AG09319 (cell line): ENCODE measurements at places on chromosomes 6 and 20.
A peak's percentile ranks its signal among the peaks of the same experiment; 100 is the strongest.

- no peak for DNase-seq
Measured at GRCh38 chr6:52249078-52249477, 4.8 kb upstream of the IL17F start.

- DNase-seq, result peak; percentile 39
Measured at GRCh38 chr6:155177363-155177961, 86.4 kb upstream of the CLDN20 start.

DNA sequence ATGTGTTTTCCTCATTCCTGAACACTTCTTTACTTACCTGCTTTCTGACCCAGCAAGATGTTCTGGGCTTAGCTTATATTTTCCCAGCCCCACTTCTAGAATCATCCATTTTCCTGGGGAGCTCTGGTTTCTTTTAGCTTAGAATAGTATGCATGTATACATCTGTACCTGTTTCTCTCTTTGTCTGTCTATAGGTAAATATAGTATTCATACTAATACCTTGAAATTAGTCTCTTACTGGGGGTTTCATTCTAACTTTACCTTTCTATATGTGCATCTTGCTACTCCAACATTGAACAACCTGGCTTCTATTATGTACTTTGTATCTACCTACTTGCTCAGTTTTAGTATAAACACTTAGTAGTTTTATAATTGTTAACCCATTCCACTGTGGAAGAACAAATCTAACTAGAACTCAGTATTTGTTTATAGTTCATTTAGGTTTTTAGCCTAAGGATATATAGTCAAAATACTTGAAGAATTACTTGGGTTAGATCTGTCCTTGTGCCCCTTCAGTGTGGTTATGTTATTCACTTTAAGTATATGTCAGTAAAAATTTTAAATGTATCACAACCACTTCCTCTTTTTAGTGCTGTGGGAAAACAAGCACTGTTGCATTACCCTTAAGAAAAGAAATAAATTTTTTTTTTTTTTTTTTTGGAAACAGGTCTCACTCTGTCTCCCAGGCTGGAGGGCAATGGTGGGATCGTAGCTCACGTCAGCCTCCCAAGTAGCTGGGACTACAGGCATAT, 54.0 kb downstream of the ASXL1 start:
- no peak for DNase-seq

DNA sequence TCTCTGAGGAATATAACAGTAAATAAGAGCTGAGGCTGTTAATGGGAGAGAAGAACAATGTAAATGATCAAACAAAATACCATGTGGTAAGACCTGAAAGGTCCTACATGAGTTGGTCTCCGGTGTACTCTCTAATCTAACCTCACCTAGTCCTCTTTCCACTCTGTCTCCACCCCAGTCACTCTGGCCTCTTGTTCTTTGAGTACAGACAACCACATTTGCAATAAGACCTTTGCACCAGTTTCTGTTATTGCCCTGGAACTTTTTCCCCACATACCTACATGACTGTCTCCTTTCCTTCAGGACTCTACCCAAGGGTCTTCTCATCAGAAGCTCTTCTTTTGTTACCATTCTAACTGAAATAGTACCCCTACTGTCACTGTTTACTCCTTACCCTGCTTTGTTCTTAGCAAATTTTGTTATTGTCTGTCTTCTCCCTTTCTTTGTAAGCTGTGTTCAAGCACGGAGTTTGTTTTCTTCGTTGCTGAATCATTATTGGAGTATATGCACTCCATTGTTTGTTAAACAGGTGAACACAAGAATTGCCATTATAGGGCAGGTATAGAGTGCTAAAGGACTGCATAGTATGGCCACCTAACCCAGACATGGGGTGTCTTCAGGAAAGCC, 37.3 kb downstream of the MAPK14 start:
- no peak for DNase-seq

DNA sequence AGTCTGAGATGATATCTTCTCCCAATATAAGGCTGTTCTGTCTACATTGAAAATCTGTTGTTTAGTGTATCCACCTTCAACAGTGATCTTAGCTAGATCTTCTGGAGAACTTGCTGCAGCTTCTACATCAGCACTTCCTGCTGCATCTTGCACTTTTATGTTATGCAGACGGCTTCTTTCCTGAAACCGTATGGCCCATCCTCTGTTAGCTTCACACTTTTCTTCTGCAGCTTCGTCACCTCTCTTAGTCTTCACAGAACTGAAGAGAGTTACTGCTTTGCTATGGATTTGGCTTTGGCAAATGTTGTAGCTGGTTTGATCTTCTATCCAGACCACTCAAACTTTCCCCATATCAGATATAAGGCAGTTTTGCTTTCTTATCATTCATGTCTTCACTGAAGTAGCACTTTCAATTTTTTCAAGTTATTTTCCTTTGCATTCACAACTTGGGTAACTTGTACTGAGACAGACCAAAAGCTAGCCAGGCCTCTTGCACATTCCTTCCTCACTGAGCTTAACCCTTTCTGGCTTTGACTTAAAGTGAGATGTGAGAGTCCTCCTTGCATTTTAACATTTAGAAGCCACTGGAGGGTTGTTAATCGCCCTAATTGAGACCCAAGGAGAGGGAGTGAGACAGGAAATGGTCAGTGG, 110.1 kb downstream of the PREP start:
- DNase-seq, result no peak

DNA sequence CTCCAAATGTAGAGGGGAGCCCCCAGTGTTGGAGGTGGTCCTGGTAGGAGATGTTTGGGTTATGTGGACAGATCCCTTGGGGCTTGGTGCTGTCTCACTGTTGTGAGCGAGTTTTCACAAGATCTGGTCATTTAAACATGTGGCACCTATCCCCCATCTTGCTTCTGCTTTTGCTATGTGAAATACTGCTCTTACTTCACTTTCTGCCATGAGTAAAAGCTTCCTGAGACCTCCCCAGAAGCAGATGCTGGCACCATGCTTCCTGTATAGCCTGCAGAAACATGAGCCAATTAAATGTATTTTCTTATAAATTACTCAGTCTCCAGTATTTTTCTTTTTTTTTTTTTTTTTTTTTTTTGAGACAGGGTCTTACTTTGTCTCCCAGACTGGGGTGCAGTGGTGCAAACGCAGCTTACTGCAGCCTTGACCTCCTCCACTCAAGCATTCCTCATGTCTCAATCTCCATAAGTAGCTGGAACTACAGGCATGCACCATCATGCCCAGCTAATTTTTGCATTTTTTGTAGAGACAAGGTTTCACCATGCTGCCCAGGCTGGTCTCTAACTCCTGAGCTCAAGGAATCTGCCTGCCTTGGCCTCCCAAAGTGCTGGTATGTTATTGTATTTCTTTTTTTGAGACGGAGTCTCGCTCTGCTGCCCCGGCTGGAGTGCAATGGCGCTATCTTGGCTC, 177.1 kb downstream of the ALDH8A1 start:
- DNase-seq, result no peak

GRCh38 chr6:84093441-84094435, 60.2 kb downstream of the MRAP2 start:
- no peak for DNase-seq

- peak; percentile 39 for DNase-seq
Measured at GRCh38 chr6:35391240-35391968, 49.0 kb downstream of the PPARD start.

- no peak for DNase-seq
Measured at GRCh38 chr6:114310053-114310452, 32.8 kb downstream of the HS3ST5 start.

DNA sequence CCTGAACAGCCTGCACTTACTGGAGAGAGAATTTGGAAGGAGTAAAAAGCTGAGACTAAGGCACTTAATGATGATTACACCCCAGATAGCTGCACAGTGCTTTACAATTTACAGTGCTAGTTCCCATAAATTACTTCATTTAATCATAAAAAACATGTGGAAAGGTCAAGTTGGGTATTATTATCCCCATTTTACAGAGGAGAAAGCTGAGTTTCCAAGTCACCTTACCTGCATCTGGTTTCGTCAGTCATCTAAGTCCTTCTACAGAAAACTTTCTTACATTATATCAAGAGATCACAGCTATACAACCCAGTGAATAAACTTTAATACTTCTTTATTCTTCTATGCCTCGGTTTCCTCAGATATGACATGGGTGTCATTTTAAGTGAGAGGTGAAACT, 3.3 kb downstream of the PTPRK start:
- DNase-seq, result no peak

DNA sequence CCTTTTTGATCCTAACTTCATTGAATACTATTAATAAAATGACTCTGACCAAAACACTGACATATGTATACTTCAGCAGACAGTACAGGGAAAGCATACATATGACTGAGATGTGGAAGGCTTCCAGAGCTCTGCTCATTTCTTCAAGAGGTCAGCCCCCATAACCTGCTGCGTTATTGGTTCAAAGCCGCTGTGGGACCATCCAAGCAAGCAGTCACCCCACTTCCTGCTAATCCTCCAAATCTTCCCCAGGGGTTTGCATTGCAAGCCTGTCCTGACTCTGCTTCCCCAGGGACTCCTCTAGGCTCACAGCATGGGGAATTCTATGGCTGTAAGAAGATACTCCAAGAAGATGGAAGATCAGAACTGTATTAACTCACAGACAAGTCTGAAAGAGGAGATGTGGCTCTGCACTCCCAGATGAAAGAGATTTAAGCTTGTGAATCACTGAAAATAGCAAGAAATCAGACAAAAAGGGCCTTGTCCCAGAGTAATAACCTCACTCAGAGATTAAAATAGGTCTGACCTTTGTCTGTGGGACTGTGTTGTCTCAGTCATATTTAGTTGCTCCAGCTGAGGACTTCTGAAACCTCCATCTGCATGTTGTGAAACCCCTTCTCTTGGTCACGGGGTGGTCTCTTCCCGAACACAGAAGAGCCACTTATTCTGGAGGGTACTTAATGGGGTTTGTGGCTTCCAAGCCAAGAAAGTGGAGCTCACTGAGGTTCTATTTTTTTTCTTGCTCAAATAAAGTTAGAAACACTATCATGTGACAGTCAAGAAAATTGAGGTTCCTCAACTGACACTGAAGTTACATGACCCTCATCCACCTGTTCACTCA, 101.5 kb upstream of the MARCKS start:
- DNase-seq, result no peak

DNA sequence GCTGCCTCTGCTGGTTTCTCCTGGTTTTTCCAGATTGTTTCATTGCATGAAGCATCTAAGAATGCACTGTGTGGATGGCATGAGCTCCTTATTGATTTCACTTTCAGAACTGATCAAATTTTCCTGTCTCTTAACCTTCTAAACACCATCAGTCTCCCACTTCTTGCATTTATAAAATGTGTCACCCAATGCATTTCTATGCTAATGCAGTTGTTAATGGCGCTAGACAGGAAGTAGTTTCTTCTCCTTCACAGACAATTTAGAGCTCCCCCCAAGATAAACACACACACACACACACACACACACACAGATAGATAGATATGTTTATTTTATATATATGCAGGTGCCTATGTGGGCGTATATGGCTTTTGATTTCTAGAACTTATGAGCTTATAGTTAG, 45.6 kb upstream of the FOXA2 start:
- no peak for DNase-seq

DNA sequence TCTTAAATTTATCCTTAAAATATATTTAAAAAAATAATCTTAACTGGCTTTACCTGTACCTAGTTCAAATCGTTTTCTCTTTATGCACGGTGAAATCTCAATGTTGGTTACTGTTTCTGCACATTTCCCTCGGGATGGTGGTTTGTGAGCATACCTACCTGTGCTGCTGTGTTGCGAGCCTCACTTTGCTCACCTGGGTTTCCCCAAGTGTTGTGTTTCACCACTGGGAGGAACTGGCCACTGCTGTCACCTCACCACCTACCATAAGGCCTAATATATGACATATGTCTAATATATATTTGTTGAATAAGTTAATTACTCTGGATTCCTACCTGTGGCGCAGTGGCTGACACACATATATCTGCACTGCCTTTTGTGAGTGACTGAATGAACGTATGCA, 493.5 kb upstream of the FLRT3 start:
- DNase-seq, result no peak

- no peak for DNase-seq
Measured at GRCh38 chr6:110557199-110557598, 80.8 kb upstream of the SLC22A16 start.

DNA sequence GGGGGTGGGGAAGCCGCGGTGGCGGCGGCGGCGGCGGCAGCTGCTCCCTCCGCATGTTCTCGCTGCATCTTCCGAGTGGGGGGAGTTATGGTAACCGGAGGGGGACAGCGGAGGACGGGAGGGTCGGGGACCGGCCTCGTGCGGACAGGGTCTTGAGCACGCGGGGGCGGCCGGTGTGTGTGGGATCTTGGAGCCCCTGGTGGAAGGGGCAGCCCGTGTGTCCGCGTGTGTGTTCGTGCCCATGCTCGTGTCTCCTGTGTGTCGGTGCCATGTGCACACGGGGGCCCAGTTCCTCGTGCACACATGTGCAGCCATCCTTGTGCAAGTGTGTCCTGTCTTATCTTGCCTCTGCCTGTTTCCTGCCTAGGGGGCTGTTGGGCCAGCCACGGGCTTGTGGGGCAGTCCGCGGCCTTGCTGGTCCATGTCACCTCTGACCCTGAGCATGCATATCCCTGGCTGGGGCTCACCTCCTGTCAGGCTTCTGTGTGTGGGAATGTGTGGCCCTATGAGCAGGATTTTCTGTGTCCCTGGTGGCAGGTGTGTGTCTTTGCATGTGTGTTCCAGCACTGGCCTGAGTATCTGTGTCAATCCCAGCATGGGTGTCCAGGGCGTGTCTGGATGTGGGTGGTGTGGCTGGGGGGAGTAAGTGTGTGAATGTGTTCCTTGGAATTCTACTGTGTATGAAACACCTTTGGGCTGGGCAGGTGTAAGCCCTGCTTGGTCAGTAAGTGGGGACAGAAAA, 8.5 kb downstream of the SYNGAP1 start:
- no peak for DNase-seq

DNA sequence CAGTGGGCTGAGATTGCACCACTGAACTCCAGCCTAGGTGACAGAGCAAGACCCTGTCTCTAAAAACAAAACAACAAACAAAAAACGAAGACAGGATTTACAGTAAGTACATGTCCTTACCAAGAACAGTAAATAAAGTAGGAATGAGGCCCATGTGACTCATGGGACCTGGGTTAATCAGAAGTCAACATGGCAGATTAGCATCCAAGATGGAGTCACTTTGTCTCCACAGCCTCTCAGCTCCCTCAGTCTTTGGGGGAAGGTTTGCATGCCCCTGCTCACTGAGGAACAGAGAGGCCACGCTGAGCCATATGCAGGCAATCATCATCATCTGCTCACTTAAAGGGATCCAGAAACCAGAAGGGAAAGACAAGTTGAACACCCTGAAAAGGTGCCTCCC, 7.8 kb upstream of the MUC22 start:
- no peak for DNase-seq

DNA sequence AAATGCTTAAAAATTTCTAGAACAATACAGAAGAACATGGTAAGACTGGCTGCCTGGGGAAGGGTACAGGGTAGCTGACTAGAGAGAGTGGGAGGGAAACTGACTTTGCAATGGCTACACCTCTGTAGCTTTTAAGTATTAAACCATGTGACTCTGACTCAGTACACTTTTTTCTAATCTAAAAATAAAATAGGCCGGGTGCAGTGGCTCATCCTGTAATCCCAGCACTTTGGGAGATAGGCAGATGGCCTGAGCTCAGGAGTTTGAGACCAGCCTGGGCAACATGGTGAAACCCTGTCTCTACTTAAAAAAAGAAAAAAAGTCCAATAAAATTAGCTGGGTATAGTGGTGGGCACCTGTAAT, 18.5 kb downstream of the ATP9A start:
- DNase-seq, result no peak
